Esophagus muscularis mucosa (tissue), 4 donors: ENCODE measurements at places on chromosomes 5 and 9. TPM values are rescaled to one million over a fixed set of nuclear protein-coding genes. Genes with fewer than 3 reads are reported as not detected.

HCN1 gene
- 0.66 TPM for total RNA-seq

SIT1 gene
- total RNA-seq = 0.83 TPM

SPINK6 gene
- total RNA-seq = not detected

PLCXD3 gene
- 1.1 TPM for total RNA-seq

DUSP1 gene
- 718 TPM for total RNA-seq

LHX2 gene
- not detected for total RNA-seq

CCDC192 gene
- total RNA-seq = 1.1 TPM

DMGDH gene
- 7.4 TPM for total RNA-seq

DNA sequence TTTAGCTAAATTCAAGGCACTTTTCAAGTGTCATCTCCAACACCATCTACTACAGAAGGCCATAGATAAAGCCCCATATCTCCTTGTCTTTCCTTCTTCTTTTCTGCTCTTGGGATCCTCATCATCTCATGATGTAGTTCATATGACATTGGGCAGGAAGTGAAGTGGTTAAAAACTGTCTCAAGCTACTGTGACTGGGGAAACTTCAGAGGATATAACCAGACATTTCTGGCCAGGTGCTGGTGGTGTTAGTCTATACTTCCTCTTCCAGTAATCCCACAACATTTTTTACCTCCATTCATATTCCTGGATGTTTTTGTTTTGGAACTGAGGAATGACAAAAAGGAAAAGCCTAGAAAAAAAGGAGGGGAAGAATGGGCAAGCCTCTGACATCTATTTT lies 188.7 kb downstream of the LURAP1L start:
- DNase-seq = no peak

DNA sequence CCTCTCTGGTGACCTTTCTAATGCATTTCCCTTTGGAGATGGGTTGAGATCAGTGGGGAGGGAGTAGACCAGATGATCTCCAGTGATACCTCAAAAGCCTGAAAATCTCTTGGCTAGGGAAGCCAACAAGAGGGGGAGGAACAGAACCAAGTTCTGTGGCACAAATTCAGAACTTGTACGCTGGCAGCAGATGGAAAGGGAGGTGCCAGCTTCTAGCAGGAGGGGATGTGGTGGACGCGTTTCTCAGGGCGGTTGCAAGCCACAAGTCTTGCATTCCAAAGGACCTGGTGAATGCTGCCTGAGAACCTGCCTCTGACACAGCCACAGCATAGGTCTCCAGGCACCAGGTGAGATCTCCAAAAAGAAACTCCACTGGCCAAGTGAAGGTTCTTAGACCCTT lies 13.4 kb downstream of the SLIT3 start:
- no peak for DNase-seq

- no peak for DNase-seq
Measured at GRCh38 chr9:130470269-130470668, 25.5 kb downstream of the ASS1 start.

- DNase-seq = no peak
Measured at GRCh38 chr9:115135821-115136778, 18.1 kb upstream of the TNC start.

DNA sequence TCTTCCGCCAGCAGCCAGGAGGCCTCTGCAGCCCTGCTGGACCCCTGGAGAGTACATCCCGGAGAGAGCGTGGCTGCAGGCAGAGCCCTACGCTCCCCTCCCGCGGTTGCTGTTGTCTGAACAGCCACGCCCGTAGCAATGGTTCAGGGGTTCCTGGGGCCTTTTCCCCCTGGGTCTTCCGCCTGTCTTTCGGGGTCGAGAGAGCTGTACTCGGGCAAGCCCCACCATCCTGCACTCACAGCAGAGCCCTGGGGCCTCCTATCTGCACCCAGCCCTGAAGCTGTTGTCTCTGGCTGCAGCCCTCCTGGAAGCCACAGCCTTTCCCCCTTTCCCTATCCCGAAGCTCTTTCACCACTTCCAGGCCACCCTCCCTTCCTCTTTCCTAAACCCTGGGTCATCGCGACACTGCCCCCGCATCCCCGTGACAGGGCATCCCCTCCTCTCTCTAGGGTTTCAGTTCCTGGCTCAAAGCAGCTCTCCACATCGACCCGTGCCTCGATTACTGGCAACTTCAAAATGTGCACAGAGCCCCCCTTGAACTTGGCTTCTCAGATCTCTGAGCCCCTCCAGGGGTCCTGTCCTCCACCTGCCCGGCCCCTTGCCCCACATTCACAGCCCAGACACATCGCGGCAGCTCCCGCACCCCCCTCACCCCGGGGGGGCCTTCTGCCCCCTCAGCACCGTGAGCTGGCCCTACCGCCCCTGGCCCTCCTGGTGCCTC lies 43.9 kb upstream of the CEP72 start:
- no peak for DNase-seq

DNA sequence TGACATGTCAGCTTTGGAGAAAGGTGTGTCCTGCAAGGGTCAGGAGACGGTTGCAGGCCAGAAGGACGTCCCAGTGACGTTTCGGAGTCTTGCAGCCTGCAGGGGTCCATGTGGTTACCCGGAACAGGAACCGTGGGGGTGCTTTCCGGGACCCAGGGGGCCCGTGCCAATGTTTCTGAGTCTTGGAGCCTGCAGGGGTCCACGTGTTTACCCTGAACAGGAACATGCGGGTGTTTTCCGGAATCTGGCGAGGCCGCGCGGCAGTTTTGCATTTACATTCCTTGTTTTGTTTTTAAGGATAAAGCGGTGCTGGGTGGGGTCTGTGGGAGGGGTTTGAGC lies 30.6 kb downstream of the NKD2 start:
- no peak for DNase-seq

DNA sequence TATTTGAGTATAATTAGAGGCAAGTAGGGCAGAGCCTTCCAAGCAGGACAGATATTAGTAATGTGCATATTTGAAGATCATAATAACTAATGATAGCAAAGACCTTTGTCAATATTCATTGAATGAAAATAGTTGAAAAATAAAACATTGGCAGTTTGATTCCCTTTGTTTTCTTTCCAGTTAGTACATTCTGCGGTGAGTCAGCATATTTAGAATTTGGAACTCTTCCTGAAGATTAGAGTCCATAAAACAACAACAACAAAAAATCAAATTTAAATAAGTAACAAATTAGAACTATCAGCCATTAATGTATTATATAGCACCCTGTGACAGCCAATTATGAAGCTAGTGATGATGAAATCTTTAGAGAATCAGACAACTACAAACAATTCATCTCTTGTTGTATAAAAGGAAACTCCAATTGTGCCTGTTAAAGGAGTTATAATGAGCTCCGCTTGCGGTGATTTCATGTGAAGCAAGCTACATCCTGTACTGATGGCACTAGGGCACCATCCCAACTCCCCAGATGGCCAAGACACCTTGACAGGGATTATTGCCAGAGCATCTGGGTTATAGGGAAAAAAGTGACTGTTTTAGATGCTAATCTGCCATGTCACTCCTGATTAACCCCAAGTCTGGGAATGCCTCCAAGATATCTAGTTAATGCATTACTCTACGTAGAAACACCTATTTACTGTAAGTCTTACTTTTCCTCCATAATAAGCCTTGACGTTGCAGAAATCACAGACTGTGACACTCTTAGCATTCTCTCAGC lies 6.8 kb downstream of the IFNA8 start:
- DNase-seq = no peak

DNA sequence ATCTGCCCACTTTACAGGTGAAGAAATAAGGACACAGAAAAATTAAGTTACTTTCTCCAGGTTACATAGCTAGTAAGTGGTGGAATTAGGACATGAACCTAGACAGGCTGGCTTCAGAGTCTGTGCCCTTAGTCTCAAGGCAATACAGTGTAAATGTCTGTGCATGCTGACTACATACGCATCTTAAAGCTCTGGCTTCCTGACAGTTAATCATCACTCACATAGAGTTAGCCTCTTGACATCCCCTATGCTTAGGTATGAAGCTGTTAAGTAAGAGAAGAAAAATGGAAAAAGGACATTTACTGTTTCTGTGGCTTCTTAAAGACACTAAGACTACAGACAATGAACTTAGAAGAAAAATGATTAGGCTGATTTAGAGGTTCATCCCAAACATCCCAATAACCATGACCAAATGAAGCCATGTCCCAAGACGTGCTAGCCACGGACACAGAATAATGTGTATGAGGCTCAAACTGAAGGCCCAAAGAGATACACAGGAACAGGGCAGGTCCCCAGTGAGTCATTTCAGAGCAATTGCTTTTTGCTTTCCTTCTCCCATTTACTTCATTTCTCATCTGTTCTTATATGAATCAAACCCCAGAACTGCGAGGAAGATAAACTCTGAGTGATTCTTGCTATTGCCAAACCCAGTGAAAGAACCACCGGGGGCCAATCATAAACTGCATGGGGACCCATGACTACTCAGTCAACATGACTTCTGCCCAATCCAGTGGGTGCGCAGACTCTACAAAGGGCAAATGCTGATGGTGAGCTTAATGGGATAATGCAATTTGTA lies 100.0 kb upstream of the IFNK start:
- no peak for DNase-seq

DNA sequence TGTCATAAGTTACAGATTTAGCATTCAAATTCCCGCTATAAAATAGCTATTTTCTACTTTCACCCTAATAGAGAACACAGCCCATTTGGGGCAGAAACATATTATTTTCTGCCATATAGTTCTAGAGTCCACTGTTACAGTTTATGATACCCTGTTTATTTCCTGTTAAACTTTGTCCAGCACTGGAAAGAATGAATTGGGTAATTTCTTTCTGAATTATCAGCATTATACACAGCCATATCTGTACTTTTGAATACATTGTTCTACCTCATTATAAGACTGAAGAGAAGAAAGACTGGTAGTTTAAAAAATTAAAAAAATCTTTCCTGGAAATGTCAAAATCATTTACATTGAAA lies 332.1 kb downstream of the DIRAS2 start:
- DNase-seq = no peak

DNA sequence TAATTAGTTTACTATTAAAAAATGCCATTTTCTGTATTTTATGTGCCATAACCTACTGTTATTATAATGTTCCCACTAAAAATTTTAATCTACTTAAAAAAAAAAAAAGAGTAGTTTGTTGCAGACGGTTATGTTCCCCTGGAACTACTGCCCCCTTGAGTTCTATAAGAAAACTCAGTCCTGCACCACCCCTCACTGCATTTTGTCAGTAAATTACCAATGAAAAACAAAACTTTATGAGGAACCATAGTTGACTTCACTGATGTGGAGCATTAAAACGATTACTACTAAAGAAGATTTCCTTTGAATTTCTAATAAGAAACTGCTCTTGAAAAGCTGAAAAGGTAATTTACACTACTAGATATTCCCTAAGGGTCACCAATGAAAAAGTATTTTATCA lies 288.7 kb downstream of the FBXL17 start:
- no peak for DNase-seq

DNA sequence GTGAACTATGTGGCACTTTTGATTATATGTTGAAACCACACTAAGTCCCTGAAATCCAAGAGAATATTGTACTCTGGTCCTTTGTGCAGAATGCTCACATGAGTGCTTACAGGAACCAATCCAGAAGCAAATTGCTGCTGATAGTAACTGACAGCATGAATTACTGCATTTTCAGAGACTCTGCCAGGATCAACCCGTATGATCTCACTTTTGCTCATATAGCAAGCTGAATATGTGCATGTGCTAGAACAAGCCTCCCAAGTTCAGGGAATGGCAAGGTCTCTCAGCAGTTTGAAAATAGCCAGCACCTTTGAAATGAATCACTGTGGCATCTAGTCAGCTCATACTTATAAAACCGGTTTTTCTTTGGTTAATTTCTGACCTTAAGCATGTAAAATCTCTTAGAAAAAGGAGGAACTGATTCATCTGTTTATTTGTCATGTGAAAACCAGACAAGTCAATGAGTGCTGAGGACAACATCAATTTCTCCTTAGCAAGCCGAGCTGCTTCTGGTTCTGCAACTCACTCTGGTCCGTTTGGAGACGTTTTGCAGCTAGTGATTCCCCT lies 215.7 kb upstream of the ELL2 start:
- DNase-seq = no peak

DNA sequence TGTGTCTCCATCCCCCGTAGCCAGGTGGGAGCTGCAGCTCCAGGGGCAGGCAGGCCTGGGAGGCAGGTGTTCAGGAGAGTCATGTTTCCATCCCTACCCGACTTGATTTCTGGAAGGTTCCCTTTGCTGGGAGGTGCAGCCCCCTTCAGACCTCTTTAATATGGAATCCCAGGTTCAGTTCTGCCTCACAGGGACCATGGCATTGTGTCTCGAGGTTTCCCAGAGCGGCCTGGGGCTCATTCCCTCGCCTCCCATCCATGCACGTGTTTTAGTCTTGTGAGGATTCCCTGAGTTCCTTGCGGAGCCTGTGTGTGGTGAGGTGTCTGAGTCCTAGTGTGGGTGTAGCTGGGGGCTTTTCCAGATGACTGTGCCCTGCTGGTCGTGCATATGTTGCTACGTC lies 16.5 kb upstream of the AHRR start:
- no peak for DNase-seq

GRCh38 chr9:108961151-108961550 lies 27.0 kb downstream of the ABITRAM start:
- no peak for DNase-seq

GRCh38 chr9:129436751-129437625 lies 183.9 kb downstream of the C9orf50 start:
- no peak for DNase-seq

DNA sequence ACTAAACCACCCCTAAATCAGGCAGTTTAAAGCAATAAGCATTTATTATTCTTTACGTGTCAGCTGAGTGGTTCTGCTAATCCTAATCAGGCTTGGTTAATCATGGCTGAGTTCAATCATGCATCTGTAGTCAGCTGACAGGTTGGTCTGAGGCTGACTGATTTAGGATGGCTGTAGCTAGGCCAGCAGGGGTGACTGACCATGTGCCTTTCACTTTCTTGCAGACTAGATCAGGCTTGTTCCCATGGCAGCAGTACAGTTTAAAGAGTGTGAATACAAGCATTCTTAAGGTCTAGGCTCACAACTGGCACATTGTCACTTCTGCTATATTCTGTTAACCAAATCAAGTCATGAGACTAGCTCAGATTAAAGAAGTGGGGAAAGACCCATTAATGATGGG lies 16.1 kb upstream of the MPDZ start:
- DNase-seq = no peak

DNA sequence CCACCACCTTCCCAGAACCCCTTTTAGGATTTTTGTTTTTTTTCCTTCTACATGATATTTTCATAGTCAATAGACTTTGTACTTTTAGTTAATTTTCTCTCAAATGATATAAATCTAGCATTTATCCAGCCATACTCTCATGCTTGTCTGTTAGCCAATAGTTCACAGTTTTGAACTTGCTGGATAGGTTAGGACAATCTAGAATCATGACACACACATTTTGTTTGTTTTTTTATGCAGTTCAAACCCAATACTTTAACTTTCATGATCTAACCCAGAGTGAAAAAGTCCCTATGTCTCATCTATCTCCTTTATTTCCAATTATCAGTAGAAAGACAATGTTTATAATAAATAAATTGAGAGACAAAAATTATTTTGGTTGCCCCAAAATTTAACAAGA lies 509.7 kb upstream of the DMAC1 start:
- DNase-seq = no peak

DNA sequence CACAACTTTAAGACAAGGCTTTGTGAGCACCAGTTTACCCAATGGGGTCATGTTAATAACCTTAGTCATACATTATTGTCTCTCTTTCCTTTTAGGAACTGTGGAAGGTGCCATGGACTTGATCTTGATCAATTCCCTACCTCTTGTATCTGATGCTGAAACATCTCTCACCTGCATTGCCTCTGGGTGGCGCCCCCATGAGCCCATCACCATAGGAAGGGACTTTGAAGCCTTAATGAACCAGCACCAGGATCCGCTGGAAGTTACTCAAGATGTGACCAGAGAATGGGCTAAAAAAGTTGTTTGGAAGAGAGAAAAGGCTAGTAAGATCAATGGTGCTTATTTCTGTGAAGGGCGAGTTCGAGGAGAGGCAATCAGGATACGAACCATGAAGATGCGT lies 48.7 kb downstream of the TEK start:
- DNase-seq = no peak
